ENCODE measurements at places on chromosomes 16 and 17.

- no peak for DNase-seq
Measured at GRCh38 chr16:86108062-86108461, 209.1 kb downstream of the IRF8 start.

DNA sequence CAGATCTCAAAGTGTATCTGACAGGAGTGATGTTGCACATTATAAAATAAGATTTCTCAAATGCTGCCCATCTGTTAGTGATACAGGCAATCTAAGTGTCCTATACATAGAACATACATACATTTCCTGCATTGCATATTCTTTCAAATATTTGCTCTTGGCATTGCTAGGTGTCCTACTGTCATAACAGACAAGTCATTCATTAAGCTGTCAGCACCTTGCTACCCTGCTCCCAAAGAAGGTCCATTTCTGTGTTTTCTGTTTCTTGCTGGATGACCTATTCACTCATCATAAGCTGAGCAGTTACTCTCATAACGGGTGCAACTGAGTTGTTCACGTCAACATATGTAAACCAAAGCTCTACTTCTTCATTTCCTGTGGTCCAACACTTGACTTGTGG is 719.0 kb downstream of the KCNJ2 start:
- DNase-seq = no peak

GRCh38 chr17:81542431-81543338 is 9.5 kb downstream of the FAAP100 start:
- no peak for DNase-seq

DNA sequence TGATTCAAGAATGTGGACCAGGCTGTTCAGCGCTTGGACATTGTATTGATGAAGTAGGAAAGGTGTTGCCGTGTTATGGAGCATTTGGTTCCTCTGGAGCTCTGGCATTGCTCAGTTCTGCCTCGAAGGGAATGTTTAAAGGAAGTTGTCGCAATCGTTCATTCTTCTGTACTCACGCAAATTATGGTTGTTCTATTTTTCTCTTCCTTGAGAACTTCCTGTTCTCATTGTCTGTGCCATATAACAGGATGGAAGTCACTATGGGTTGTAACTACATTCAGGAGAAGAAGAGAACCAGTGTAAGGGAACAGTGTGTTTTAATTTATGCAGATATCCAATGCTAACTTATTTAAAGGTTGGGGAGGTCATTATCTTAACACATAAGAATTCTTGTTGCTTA is 13.0 kb downstream of the PCTP start:
- DNase-seq = no peak

DNA sequence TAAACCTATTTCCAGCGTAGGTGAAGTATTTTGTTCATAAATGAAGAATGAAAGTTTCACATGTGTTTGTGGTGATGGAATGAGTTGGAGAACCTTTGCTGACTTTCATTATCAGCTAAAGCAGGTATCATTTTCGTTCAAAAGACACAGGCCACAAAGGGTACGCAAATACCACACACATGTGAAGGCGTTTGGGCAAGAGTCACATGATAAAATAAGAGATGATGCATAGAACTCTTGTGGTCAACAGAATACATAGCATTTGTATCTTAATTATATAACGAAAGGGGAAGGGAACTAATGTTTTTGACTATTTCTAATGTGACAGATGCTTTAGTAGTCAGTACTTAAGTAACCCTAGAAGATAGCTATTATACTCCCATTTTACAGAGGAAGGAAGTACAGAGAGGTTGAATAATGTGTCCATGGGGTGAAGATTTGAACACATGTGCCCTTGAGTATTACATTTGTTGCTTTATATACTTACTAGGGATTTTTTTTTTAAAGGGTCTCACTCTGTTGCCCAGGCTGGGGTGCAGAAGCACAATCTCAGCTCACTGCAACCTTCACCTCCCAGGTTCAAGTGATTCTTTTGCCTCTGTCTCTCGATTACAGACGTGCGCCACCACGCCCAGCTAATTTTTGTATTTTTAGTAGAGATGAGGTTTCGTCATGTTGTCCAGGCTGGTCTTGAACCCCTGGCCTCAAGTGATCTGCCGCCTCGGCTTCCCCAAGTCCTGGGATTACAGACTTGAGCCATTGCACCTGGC is 4.8 kb downstream of the RPA1 start:
- no peak for DNase-seq

- DNase-seq = no peak
Measured at GRCh38 chr17:21538615-21539014, 153.7 kb upstream of the KCNJ18 start.

DNA sequence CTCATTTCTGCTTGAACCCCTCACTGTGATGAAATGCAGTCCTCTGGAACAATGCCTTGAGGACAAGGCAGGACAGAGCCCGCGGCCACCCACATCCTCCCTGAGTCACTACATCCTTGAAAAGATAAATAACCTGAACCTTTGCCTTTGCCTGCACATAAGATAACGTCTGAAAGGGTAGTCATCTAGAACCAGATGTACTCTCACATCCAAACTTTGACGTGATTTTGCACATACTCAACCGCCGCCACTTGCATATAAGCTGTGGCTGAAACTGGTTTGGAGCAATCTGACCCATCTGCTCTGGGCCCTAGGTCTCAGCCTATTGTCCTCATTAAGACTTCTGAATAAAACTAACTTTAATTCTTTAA is 252.1 kb downstream of the PHKB start:
- no peak for DNase-seq

GRCh38 chr16:56097306-56097705 is 94.0 kb upstream of the GNAO1 start:
- no peak for DNase-seq

DNA sequence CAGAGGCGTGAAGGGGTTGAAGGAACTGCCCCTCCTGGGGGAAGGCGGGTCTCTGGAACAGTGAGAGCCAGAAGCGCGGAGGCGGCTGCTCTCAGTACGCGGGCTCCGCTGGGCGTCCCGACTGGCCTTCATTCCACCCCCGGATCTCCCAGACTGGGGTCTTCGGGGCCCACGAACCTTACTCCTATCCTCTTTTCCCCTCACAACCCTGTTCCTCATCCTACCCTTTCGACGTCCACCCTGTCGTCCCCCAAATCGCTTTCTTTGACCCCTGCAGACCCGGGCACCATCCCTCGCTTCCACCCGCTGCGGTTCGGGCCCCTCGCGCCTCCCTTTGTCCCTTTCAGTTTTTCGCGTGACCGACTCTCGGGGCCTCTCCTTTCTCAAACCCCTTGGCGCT is 2114.6 kb downstream of the TP53TG3F start:
- DNase-seq = no peak

DNA sequence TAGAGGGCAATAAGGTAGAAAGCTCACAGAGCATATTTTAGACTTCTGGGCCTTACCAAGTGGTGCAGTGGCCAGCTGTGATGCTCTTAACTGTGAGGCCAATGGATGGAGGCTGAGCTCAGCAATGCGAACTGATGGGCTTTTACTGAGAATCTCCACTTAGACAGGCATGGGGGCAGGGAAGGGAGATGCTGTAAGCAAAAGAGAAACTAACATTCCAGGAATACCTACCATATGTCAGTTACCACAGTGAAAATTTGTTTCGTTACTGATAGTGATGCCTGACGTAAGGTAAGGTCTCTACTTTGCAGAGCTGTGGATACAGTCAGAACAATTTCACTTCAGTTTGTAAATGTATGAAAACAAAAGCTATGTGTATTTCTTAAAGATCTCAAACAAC is 250.6 kb upstream of the ZFHX3 start:
- DNase-seq = no peak

DNA sequence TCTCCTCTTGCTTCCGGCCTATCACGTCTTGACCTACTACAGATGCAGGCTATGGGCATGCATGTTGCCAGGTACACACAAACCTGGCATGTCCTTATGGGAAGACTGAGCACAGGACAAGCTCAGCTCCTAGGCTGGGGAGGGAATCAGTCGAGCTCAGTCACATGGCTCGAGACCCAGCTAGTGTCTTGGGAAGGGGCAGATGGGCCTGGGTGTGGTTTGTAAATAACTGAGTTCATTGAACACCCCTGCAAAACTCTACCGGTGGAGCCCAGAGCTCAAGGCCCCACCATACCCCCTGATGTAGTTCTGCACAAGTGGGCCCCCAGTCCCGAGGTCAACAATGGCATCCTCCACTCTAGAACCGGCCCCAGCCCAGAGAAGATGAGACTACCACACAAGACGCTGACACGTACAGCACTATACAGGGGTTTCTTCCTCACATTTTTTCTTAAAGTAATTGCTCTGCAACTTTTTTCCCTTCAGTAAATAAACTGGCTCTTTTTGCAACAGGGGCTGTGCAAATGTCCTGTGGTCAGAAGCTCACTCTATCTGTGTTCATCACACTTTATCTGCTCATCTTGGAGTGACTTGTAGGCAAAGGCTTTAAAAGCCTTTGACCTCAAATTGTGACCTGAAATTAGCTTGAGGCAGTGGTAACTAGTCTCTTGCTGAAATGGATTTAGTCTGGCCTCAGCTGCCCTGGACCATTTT is 22.9 kb downstream of the ZNHIT3 start:
- no peak for DNase-seq

DNA sequence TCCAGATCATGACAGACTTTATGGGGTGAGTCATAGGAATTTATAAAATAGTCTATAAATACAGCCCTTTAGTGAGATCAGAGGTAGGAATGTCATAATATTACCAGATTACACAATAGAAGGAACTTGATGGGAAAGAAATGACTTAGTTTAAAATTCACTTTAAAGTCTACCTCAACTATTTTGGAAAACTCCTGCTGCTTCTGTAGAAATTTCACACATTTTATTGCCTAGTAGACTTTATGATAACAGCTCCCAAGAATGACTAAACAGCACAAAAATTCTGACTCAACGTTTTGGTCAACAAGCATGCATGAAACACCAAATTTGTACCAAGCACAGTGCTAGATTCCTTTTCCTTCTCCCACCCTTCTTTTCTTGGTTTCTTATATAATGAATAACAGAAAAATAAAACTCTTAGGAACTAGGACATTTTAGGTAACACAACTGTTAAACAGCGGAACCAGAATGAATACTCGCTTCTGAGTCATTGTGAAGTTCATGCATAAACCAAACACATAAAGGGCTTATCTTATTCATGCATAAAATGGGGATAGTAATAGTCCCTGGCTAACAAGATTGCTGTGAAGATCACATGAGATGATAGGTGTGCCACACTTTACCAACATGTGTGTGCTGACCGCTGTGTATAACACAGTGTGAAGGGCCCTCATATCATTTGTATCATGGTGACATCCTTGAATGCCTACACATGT is 243.9 kb downstream of the CDH8 start:
- no peak for DNase-seq
